Retina (tissue), 1 donor: ENCODE measurements at places on chromosomes 6 and 20.

DNA sequence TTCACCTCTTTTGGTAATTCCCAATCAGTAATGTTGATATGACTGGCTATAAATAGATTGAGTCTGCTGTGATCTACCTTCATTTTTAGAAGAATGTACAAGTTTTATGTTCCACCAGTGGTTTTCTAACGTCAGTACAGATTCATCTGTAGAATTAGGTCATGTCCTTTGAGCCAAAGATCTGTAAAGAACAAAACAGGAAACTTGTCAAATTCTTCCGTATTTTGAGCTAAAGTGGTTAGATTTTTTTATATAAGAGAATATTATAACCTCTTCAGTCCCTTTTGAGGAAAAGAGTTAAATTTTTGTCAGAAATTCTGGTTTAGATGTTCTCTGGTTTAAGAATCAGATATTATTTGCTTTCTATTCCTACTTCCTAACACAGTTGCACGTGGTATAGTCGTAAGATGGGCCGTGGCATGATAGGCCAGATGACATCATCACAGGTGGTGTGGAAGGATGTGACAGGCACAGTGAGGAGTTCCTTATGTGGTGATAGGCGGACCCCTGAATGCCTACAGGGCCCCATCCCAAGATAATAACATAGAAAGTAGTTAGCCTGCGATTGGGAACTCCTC, 62.3 kb downstream of the SNX9 start:
- DNase-seq: no peak

DNA sequence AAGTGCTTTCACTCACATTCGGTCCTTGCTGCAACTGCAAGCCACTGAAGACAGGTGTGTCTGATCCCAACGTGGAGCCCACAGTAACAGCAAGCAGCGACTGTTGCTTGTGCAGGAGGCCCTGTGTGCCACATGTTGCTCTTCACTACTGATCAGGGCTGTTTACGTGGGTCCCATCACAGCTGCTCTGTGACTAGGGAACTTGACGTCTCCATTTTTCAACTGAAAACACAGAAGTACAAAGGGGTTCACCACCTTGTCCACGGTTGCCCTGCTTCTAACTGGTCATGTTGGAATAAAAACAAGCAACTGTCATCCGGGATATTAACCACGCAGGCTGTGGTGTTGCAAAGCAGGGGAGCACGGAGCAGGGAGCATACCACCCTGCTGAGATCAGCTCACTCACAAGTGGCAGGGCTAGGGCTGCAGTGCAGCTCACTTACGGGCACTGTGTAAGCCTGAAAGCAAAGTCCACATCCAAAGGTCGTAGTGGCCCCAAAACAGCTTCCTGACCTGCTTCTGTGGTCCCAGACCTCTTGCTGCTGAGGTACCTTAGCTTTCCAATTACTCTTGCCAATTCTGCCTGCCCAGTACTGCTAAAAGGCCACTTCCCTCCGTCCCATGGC, 105.8 kb upstream of the DUSP22 start:
- DNase-seq: no peak

DNA sequence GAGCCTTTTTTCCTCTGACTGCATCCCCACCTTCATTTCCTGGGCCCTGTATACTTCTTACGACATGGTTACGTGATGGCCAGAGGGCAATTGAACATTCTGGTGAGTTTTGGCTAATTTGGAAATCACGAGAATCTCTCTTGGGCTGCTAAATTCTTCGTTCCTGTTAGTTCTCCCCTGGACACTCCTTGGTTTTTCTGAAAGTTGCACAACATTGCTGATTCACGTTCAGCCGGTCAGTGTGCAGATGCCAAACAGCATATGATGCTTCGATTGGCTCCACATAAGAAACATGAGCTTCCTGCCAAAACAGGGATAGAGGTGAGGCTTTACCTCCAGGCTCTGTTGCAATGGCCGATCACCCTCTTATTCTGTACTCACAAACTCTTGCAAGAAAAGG, 119.4 kb upstream of the LY86 start:
- no peak for DNase-seq

DNA sequence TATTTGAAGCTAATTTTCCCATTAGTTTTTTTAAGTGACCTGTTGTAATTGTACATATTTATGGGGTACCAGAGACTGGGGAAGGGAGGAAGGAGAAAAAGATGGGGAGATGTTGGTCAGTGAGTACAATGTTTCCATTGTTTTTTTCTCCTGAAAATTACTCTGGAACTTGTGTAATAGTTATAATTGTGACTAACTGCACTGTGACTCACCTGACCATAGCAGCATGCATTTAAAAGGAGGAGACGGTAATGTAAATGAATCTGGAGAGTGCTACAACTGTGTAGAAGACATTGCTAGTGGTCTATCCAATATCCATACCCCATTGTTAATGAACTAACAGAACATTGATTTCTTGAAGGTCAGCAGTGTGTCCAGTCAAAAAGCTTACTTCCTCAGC, 133.4 kb downstream of the RFPL4B start:
- DNase-seq: no peak

DNA sequence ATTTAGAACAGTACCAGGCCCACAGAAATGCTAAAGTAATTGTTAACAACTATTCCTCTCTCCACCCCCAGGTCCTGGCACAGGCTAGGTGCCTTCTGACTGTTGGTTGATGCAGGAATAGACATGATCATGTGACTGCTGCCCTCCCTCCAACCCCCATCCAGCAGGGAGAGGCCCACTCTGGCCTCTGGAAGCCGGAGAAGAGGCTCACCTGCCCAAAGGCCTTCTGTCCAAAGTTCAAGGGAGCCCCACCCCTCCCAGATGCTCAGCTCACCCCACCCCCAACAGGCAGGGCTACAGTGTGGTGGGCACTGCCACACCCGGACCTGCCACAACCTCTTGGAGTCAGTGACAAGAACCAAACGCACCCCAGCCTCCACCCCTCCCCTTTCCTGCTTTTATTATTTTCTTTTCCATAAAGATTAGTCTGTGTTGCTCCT, 26.9 kb upstream of the FOXP4 start:
- no peak for DNase-seq

- DNase-seq: no peak
Observed at GRCh38 chr6:108837236-108837971, 10.8 kb upstream of the ARMC2 start.

GRCh38 chr20:55160996-55161395, 685.6 kb downstream of the DOK5 start:
- no peak for DNase-seq

DNA sequence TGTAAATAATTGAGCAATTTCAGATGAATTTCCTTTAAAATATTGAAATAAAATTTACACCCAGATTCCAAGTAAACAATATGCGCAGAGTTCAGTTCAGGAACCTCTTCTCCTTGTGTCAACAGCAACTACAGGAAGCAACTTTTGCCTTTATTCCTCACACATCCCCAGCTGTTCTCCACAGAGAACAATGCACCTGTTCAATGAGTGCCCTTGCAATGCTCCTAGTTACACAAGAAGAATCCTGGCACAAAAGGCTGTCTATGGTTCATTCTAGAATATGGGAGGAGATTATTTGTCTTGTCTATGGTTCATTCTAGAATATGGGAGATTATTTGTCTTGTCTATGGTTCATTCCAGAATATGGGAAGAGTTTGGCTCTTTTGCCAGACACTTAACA, 454.9 kb downstream of the BTBD3 start:
- no peak for DNase-seq

- DNase-seq: no peak
Observed at GRCh38 chr6:93676581-93676980, 257.2 kb upstream of the EPHA7 start.

DNA sequence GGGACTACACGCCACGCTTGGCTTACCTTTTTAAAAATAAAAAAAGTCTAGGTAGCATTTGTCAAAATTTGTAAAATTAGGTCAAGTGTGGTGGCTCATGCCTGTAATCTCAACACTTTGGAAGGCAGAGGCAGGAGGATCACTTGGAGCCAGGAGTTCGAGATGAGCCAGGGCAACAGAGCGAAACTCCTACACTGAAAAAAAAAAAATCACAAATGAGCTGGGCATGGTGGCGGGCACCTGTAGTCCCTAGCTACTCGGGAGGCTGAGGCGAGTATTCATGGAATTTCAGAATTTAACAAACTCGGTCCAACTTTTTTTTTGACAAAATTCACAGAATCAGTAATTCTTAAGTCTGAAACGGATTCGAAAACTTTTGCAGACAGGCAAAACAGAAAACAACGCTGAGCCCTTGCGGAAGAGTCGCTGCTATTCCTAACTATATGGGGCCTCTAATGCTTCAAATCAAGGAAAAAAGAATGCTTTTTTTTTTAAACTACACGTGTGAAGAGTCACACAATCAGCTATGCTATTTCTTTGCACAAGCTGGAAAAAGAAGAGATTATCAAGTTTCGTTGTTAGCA, 62.9 kb downstream of the GTF2H5 start:
- DNase-seq: no peak

DNA sequence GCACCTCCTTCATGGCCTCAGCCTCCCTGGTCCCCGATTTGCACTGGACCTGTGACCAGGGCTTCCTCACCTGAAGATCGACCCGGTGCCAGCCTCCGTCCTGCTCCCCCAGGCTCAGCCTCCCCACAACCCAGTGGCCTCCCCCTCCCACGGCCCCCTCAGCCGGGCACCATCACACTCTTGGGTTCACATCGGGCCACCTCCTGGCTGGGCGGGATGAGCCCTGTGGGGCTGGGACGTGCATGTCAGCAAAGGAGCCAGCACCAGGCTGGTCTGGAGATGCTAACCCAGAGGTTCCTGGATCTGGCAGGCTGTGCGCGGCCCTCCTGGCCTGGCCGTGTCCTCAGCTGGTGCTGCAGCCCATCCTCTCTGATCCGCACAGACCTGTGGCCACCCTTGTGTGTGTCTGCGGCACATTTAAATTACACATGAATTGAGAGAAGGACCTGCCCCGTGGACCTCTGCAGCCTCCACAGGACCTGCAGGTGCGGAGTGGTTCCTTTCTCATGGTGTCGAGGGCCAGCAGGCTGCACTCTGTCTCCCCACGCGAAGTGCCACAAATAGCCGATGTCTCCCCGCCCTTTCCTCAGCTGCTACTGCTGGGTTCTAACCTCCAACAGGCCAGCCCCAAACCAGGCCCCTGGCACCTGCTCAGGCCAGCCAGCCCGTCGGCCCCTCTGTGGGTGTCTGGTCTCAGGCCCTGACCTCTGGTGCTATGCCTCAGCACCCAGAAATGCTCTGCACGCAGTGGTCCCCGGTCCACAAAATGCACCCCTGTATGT, 237.5 kb downstream of the ERMARD start:
- no peak for DNase-seq

DNA sequence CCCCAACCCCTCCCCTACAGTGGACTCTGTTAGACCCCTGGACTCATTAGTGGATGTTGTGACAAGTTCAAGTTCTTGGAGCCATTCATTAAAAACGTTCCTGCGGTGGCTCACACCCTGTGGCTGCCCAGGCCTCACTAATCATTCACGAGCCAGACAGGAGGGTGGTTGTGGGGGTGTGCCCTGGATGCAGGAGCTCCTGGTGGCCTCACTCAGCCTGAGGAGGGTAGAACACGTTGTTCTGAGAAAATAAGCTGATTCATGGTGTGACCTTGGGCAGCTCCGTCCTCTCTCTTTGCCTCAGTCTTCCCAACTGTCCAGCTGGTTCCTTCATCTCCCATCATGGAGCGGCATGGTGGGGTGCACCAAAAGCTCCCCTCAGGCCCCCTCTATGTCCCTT, 16.7 kb downstream of the SLC13A3 start:
- no peak for DNase-seq

DNA sequence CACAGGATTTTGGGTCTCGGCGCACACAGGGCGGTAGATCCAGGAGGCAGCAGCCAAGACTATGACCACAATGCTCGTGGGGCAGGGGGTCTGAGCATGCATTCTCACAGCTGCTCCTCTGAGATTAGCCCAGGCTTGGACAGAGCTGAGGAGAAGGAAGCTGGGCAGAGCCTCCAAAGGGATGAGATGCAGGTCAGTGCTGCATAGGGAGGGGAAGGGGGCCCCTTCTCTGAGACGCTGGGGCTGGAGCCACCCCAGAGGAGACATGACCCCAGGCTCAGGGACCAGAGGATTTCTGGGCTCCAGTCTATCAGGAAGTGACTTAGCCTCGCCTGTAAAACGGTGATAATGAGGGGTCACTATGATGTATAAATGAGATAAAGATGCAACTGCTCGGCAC, 93.9 kb downstream of the BFSP1 start:
- DNase-seq: no peak

GRCh38 chr20:25543068-25543467, 42.3 kb downstream of the NINL start:
- DNase-seq: no peak

- DNase-seq: no peak
Observed at GRCh38 chr6:29619578-29620160, 13.3 kb downstream of the GABBR1 start.

- no peak for DNase-seq
Observed at GRCh38 chr6:143123081-143123480, 62.4 kb downstream of the AIG1 start.

DNA sequence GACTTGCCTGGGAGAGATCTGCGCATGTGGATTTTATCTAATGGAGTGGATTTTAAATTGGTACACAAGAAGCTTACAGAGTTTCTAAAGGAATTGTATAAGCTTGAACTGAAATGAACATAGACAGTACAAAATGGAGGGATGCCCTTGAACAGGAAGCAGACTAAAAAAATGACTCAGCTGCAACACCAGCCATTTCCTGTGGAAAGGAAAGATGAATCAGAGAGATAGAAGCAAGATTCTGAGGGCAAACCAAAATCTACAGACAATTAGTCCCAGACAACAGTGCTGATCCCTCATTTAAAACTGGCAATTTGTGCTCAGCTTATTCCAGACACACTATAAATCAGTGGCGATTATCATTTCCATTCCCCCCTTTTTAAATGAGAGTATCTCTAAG, 114.6 kb upstream of the TCF21 start:
- no peak for DNase-seq

DNA sequence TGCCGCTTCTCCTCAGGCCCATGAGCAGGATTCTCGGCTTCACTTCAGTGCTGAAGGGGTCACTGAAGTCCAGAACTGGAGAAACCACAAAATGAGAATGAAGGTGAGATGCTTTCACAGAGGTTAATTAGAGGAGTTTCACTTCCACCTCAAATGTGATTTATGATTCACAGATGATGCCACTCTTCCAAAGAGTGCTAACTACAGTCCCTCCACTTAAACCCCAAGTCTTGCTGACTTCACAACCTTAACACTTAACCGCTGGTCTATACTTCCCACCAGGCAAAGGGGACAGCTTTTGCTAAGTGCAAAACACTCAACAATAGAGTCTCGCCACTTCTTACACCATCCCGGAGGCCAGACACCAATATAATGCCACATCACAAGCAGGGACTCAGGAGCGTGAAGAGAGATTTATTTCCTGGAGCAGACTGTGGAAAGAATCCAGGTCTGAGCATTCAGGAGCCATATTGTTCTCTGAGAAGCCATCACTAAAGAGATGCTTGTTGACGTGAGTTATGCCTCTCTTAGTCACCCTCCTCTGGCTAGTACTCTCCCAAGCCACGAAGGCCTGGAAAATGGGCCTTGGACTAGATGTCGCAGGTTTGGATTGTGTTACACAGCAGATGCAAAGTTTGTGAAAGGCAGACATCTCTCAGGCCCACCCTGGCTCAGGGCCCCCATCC, 24.4 kb downstream of the RRAGD start:
- DNase-seq: no peak
